Sigmoid colon (tissue), 7 donors: ENCODE measurements at places on chromosomes 2 and 18. TPM values are rescaled to one million over a fixed set of nuclear protein-coding genes. Genes with fewer than 3 reads are reported as not detected.
A peak's percentile ranks its signal among the peaks of the same experiment; 100 is the strongest.

The UGT1A8 gene
- not detected for total RNA-seq

DNA sequence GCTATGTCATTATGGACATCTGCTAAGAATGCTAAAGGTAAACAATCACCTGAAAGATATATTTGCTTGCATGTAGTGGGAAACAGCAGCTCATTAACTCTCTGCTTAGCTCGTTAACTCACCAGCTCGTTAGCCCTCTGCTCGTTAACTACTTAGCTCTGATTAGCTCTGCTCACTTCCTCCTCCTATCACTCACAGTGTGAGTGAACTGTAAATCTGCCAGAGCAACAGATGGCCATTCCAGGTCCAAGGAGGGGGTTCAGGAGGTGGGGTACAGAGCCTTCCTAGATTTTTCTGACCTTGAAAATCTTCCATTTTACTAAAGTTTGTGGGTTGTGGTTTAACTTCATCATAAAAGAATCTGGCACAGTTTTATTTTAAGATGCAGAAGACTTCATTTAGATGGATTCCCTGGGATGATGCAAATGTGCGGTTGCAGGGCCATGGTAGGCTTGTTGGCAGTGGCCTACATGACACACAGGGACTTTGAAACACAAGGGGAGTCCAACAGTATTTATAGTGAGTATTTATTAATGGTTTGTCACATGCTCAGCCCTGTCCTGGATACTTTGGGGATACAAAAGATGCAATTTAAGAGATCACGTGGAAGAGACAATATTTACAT is 1633.7 kb upstream of the CELF4 start:
- DNase-seq: no peak

GRCh38 chr2:209382775-209383174 is 41.1 kb upstream of the MAP2 start:
- DNase-seq: no peak

- DNase-seq: no peak
These were observed 54.5 kb downstream of the ARHGAP28 start for GRCh38 chr18:6784046-6784445.

DNA sequence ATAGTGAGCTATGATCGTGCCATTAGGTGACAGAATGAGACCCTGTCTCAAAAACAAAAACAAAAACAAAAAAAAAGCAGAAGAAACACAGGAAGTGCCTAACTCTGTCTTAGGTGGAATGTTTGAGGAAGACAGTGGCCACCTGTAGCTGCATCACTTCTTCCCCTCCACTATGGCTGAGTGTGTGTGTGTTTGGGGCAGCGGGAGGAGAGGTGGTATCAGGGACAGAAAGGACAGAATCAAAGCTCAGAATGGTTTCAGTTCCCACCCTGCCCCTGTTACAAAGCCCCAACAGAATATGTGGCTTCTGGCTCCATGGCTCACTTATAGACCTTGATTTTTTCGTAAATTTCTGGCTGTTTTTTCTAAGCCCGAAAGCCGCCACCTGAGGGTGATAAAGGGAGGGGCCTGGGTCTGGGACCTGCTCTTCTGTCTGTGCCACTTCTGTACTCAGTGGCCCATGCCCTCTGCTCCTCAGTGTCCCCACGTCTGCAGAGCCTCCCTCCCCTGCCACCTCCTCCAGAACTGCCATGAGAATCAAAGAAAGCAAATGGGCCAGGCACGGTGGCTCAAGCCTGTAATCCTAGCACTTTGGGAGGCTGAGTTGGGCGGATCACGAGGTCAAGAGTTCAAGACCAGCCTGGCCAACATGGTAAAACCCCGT is 27.4 kb downstream of the SERTAD2 start:
- peak; percentile 37 for DNase-seq

The IL36RN gene
- not detected for total RNA-seq

DNA sequence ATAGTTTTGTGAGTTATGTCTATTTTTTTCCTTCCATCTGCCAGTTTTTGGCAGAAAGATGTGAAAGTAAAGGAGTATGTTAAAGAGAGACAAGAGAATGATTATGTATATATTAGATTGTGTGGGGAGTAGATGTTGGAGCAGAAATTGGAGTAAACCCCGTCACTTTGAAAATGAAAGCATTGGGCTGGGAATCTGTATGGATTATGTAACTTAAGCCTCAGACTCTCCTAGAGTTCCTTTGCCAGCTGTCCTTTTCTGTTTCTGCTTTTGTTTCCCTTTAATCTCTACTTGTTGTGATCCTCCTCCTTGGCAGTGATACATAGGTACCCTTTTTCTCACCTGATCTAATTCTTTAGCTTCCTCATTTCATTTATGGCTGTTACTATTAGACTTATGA is 19.2 kb downstream of the CCDC138 start:
- no peak for DNase-seq

The HSPD1 gene
- 98.9 TPM for total RNA-seq

- DNase-seq: no peak
These were observed 7.5 kb upstream of the BCL11A start for GRCh38 chr2:60560734-60561644.

The CYRIA gene
- 12.5 TPM for total RNA-seq

GRCh38 chr18:61414086-61414485 is 80.9 kb downstream of the CDH20 start:
- DNase-seq: no peak

DNA sequence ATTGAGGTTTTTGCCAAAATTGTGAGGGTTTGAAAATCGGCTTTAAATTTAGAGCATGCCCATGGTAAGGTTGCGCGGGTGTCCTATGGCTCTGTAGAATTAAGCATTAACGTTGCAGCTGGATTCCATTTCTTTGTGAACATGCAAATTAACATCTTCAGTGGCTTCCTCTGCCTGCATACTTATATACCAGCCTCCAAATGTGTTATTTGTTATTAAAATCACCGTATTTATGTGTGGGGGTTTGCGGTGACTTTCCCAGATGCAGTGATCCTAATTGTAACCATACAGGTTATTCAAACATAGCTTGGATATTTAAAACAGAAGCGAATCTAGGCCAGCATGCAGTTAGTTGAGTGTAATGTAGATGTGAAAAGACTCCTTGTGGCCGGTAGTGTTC is 80.2 kb downstream of the TGOLN2 start:
- no peak for DNase-seq

The CDK5R2 gene
- 0.36 TPM for total RNA-seq

GRCh38 chr2:147182260-147182659 is 662.6 kb upstream of the ACVR2A start:
- DNase-seq: no peak

DNA sequence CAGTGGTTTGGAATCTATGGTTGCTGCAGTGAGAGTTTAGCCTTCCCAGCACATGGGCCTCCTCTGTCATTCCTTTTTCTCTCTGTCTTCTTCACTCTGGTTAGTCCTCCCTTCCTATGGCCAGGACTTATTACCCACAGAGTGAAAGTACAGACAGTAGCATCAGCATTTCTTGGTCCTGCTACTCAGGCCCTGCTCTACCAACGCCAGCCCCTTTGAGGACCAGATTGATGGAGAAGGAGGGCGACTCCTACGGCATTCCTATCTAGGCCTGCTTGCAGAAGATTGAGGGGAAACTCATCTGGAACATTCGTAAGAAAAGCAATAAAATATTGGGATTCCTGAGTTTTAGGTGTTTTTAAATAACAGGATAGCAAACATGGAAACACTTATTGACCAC is 43.5 kb downstream of the BMP10 start:
- no peak for DNase-seq

DNA sequence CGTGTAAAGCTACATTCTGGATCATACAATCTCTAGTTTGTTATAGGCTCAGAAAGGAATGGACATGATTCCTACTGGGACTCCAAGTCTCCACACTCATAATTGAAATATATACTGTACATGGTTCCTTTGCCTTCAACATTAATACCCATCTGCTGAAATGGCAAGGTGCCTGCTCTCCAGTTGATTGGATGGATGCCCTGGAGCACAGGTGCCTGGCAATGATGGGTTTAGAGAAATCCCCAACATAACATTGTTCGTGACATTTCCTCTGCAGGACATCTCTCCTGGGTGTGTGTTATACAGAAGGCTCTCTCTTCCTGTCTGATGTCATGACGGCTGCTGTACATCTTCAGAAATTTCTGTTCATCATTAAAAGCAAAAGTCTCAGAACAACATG is 449.7 kb upstream of the CWC22 start:
- DNase-seq: no peak

- DNase-seq: no peak
These were observed 320.1 kb downstream of the SLC4A3 start for GRCh38 chr2:219947575-219947974.

DNA sequence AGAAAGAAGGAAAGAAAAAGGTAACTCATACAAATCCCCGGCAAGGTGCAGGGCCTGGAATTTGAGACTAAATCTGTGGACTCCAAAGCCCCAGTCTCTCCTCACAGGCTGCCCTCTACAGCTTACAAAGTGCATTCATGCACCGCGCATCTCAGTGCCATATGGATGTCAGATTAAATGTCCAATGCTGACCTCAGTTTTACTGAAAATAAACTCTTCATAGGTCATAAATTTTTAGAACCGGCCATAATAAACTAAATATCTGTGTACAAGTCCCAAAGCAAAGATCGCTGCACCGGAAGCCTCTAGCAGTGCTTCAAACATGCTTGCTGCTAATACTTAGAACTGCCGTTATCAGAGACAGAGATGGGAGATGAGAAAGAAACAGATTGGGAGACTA is 17.7 kb downstream of the ST6GAL2 start:
- DNase-seq: no peak

DNA sequence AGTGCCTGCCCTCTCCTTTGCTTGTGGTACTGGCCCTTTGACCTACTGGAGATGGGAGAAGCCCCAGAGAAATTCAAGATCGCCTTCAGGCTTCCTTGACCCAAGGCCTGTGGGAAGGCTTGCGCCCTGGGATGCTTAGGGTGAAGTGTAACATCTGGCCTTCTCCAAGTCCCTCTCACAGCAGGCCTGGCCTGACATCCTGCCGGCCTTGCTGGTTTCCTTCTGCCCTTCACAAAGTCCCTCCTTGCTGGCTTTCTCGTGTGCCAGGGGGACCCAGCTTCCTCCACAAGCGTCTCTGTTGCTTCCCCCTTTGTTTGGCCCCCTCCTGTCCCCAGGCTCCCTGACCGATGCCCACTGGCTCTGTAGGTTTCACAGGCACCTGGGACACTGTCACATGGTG is 26.4 kb downstream of the TCF7L1 start:
- no peak for DNase-seq

- no peak for DNase-seq
These were observed 141.0 kb downstream of the THADA start for GRCh38 chr2:43454791-43455190.

The CCL20 gene
- total RNA-seq: 6.4 TPM

The IFIH1 gene
- total RNA-seq: 14.6 TPM

DNA sequence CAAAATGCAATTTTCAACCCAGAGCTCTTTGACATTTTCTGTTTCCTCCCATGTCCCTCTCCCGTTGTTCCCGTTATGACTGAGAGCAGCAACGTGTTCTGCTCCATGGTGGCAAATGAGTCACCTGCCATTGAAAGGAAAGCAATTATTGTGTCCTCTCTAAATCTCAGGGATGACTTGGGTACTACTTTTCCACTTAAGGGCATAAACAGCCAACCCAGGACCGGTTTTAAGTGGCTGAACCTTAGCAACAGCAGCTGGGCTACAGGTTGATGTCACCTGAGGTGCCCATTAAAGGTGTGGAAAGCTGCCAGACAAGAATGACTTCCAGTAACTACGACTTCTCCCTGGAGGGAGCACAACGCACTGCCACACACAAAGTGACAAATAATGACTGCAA is 236.8 kb downstream of the NCKAP5 start:
- DNase-seq: no peak

The TNP1 gene
- total RNA-seq: not detected

The KDSR gene
- total RNA-seq: 33.2 TPM

- DNase-seq: peak; percentile 71
These were observed 233.5 kb upstream of the ATP5MC3 start for GRCh38 chr2:175414882-175415487.

DNA sequence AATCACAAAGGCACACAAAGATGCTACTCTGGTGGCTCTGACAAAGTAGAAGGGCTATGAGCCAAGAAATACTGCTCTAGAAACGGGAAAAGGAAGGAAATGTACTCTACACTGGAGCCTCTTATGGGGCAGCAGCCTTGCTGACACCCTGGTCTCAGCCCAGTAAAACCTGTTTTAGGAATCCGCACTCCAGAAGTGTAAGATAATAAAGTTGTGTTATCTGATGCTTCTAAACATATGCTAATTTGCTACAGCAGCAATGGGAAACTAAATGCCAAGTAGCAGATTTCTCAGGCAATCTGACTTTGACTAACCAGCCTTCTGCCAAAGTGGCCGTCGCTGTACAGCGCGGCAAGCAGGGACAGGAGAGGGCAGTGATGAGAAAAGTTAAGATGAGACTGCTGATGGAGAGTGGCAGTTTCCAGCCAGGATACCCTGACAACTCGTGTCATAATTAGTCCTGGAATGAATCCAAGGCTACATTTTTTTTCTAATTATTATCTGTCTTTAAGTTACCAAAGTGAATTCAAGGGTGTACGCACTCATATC is 99.0 kb downstream of the NETO1 start:
- no peak for DNase-seq

GRCh38 chr18:58496231-58496630 is 132.7 kb downstream of the ALPK2 start:
- DNase-seq: no peak

- DNase-seq: no peak
These were observed 834.8 kb downstream of the CPS1 start for GRCh38 chr2:211391189-211391567.

- no peak for DNase-seq
These were observed 21.0 kb downstream of the PAX8 start for GRCh38 chr2:113257516-113258264.
